ENCODE measurements at places on chromosomes 11 and 22.

- DNase-seq, result no peak
These were observed 2.9 kb upstream of the SMIM38 start for GRCh38 chr11:69152733-69153421.

DNA sequence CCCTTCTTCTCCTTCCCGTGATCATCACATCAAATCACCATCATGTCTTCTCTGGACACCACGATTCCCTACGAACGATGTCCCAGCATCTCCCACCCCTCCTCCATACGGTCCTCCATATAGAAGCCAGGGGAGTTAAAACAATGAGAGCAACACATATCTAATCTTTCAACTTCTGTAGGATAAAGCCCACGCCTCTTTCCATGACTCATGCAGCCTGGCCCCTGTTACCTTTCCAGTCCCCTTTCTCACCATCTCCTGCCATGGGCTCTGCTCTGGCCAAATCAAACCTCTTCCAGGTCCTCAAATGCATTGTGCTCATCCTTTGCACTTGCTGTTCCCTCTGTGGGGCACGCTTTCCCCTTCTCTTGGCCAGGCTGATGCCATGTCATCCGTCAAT is 23.6 kb downstream of the RPS6KA4 start:
- DNase-seq, result no peak

DNA sequence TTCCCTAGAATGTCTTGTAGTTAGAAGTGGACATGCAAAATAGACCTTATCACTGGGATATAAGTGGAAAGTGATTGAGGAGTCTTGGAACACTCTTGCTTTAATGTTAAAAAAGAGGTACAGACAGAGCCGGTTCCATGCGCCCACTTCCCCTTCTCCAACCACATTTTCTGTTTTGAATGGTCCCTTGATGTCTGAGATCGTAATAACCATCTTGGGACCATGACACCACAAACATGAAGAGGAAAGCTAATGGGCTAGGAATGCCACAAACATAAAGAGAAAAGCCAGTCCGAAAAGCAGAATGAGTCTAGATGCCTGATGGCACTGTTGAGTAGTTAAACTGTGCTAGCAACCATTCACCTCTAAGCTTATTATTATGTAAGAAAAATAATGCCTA is 54.8 kb upstream of the SPON1 start:
- DNase-seq, result no peak

GRCh38 chr11:31957674-31958073 is 133.2 kb upstream of the RCN1 start:
- no peak for DNase-seq

DNA sequence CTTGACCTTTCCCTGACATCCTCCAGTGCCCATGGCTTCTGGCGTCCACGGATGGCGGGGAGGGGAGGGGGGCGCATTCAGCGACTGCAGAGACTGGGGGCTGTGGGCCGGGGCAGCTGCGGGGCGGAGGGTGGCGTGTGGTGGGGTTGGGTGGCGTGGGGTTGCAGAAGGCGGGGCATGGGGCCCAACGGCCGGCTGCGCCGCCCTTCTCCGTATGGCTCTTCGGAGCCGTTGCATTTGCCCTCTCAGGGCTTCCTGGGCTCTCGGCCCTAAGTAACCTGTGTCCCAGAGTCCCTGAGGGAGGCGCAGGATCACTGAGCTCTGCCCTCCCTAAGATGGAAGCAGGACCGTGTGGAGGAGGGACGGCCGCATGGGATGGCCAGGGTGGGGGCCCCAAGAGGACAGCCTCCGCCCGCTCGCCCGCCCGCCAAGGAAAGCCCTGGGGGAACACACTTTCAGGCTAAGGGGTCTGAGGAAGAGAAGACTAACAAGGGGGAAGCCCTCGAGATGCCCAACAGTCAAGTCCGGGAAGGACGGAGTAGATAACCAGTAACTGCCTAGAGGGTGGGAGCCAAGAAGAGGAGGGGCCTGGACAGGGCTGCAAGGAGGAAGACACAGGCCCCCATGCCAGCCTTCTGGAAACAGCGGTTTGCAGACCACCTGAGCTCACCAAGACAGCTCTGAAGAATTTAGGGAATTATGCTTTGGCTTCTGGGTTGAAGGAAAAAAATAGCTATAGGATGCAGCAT is 9.2 kb upstream of the AIFM3 start:
- no peak for DNase-seq

DNA sequence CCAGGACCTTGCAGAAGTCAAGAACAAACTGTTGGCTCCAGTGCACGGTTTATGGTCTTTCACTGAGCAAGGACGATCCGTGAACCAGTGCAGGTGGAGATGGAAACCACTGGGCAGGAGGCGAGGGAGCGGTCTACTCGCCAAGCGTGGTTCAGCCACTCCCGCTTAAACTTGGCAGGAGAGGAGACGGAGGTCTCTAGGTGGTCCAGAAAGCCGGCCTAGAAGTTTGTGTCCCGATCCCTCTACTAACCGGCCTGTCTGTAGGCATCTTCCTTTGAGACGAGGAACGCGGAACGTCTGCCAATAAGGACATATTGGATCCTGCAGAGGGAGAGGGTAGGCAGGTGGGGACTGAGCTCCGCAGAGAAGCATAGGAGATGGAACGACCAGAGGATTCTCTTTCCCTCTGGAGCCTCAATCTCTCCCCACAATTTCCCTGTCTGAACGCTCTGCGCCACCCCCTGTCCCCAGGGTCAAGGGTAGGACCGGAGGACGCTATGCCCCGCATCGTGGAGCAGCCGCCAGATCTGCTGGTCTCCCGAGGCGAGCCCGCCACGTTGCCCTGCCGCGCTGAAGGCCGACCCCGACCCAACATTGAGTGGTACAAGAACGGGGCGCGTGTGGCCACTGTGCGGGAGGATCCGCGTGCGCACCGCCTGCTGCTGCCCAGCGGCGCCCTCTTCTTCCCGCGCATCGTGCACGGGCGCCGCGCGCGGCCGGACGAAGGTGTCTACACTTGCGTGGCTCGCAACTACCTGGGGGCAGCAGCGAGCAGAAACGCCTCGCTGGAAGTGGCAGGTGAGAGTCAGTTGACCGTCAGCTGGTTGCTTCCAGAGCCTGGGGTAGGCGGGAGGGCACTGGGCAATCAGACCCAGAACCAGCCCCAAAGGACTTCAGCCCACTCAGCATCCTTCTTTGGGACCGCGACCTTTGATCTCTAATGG is 3.4 kb downstream of the ROBO3 start:
- no peak for DNase-seq

DNA sequence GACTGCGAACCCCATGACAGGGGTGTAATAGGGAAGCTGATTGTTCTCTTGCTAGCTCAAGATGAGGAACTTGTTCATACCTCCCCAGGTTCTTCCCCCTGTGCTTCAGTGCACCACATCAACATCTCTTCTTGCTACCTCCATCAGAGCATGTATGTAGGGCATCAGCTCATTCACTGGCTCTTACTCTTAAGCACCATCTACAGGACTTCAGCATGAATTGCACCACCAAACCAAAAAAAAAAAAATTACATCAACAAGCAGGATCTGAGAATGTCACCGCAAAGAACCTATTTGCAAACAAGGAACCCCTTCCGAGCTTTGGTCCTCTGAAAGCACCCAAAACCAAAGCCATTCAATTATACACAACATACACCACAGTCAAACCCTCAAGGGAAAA is 2226.5 kb upstream of the RAG2 start:
- DNase-seq, result peak; percentile 42

DNA sequence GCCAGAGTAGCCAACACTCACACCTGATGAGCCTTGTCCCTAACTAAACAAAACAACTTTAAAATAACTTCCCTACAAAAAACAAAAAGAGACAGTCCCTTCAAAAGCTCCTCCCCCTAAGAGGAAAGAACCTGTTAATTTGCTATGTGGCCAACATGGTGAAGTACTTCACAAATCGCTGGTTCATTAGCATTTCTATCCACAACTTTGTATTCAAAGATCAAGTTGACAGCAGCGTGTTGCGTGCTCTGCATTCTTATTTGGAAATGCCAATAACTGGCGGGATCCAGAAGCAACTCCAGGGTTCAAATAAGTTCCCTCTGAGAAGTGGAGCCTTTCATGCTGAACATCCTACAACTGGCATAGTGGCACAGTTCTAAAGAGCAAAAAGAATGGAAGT is 48.6 kb downstream of the CADM1 start:
- DNase-seq, result no peak

GRCh38 chr11:44766972-44767278 is 40.2 kb downstream of the TSPAN18 start:
- no peak for DNase-seq

GRCh38 chr22:48594757-48595510 is 1232.7 kb downstream of the BRD1 start:
- DNase-seq, result no peak

DNA sequence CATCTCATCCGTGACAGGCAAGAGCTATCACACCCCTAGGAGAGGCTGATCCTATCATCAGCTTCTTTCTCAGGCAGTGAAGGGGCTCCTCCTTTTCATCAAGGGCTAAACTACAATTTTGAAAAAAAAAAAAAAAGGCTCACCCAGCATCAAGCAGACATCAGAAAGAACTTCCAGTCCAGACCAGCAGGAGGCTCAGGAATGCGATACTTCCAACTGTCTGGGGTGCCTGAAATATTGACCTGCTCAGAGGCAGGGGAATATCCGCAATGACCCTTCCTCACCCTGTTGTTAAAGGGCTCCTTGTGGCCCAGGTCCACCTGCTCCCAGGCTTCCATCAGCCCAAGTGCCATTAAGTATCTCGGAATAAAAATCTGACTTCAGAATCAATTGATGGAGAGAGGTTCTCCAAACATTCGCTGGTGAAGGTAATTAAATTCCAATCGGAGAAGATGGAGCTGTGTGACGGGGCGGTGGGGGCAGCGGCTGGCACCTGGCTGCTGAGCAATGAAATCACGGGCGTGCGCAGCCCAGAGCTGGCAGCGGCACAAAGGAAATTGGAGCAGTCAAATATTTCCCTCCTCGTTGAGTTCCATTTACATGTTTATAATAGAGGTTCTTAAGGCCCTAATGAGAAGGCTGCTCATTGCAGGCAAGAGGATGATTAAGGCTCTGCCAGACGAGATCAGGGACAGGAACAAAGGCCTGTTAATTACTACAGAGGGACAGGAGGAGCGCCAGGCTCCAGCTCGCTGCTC is 69.0 kb upstream of the THY1 start:
- no peak for DNase-seq

GRCh38 chr11:94150056-94150455 is 21.4 kb downstream of the PANX1 start:
- DNase-seq, result no peak

DNA sequence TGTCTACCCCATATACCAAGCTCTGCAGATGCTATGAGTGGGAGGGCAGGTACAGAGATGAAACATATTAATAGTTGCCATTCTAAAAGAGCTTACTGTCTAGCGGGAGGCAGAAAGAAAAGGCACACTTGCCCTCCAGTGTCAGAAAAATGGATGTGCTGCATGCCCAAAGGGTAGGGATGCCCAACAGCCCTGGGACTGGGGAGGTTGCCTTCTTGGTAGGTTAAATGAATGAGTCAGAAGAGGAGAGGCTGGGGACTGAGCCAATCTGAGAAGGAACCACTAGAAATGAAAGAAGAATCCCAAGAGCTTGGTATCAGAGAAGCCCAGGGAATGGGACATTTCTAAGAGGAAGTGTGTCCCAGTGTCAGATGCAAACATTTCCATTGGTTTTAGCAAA is 1.2 kb downstream of the BIRC3 start:
- DNase-seq, result peak; percentile 38

DNA sequence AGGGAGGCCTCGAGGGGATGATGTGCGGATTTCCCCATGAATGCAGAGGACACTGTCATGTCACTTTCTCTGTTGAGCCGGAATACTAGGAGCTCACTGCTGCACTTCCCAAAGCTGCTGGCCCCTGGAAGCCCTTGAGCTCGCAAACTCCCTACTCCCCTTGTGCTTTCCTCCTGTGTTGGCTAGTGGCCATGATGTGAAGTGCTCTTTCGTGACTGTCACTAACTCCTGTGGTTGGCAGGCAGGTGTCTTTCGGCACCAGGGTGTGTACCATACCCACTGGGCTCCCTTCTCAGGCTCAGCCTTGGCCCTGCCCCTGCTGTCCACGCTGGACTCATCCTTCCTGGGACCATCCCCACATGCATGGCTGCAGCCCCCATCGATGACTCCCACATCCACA is 86.2 kb downstream of the BTBD10 start:
- no peak for DNase-seq

DNA sequence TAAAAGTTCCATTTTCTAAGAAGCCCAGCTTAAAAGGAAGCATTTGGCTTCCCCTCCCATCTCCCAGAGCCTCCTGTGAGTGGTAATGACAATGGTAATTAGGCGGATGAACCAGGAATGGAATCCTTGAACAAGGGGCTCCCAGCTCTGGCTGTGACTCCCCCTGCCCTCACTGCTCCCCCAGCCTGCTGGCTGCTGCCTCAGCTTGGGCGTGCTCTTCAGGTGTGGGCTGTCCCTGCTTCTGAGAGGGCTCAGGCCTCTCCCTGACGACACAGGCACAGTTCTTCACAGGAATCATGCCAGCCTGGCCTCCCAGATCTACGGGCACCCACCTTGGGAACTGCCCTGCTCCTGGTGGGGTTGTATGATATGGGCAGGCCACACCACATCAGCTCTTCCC is 81.7 kb upstream of the NARS2 start:
- no peak for DNase-seq

Measured in HT1080 (cell line).